ENCODE measurements at places on chromosomes 11 and 22. TPM values are rescaled to one million over a fixed set of nuclear protein-coding genes. Genes with fewer than 3 reads are reported as not detected.
A peak's percentile ranks its signal among the peaks of the same experiment; 100 is the strongest.

- H3K36me3 ChIP-seq = no peaks in the 10 kb centered on the region
- H3K4me3 ChIP-seq = no peak overlapping the region
- H3K27me3 ChIP-seq = no peaks in the 10 kb centered on the region
Measured at GRCh38 chr11:90220391-90220790, 2.5 kb downstream of the CHORDC1 start.

- no peak for DNase-seq
- H3K27ac ChIP-seq = no peak overlapping the region
- no peaks in the 10 kb centered on the region for H3K27me3 ChIP-seq
- no peaks in the 10 kb centered on the region for H3K4me1 ChIP-seq
- H3K4me3 ChIP-seq = no peak overlapping the region
- H3K36me3 ChIP-seq = no peaks in the 10 kb centered on the region
Measured at GRCh38 chr22:47067321-47067890, 305.0 kb downstream of the TBC1D22A start.

DNA sequence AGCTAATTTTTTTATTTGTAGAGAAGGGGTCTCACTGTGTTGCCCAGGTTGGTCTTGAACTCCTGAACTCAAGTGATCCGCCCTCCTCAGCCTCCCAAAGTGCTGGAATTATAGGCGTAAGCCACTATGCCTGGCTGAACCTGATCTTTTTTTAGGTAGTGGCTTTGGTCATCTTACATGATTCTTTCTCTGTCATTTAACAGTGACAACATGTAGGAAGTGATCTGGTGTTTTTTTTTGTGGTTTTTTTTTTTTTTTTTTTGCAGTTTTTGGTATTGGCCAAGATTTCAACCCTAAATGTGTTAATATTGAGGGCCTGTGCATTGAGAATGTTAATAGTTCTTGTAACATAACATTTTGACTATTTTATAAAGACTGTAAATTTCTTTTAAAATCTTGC, 8.0 kb upstream of the FERMT3 start:
- no peak overlapping the region for H3K27ac ChIP-seq
- no peak overlapping the region for H3K4me3 ChIP-seq
- H3K36me3 ChIP-seq = peaks cover 70% of the 10 kb centered on the region
- no peak for DNase-seq

GRCh38 chr11:121250843-121251242, 41.7 kb upstream of the SC5D start:
- no peak for DNase-seq
- H3K4me3 ChIP-seq = no peak overlapping the region
- no peaks in the 10 kb centered on the region for H3K27me3 ChIP-seq
- H3K4me1 ChIP-seq = no peaks in the 10 kb centered on the region
- H3K36me3 ChIP-seq = no peaks in the 10 kb centered on the region

GRCh38 chr11:14567064-14567651, 47.0 kb upstream of the PSMA1 start:
- peaks cover 6% of the 10 kb centered on the region for H3K4me1 ChIP-seq
- DNase-seq = no peak
- H3K4me3 ChIP-seq = no peak overlapping the region
- no peak overlapping the region for H3K27ac ChIP-seq

DNA sequence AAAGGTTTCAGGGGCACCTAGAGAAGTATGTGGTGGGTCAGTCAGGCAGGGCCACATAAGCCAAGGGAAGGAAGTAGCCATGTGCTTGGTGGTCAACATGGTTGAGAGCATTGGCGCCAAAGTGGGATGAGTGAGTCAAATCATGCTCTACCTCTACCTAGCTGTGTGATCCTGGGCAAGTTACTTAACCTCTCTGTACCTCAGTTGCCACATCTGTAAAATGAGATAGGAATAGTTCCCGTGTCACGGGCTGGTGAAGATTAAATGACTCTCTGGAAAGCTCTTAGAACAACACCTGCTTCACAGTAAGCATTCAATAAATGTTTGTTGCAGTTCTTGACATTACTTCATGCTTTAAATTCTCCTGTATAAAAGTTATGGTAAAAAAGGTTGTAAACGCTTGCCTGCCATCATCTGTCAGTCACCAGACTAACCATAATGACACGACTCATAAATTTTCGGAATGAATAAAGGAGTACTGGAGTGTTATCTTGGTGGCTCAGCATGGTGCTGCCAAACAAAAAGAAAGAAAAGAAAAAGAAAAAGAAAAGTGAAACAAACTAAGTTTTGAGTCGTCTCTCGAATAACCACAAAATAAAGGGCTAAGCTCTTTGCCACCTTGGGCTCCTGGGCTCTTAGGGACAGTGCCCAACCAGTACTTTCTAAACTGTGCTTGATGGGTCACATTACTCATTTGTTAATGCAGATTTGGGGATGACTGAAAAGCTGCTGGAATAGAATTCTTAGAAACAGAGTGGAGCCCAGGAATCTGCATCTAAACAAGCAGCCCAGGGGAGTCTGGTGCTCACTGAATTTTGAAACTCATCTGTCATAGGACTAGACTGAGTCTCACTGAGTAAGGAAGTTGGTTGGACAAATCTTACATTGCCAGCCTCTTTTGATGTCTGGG, 107.6 kb downstream of the LDLRAD3 start:
- H3K4me3 ChIP-seq = no peak overlapping the region
- no peak overlapping the region for H3K27ac ChIP-seq
- H3K27me3 ChIP-seq = no peaks in the 10 kb centered on the region
- no peaks in the 10 kb centered on the region for H3K36me3 ChIP-seq
- H3K4me1 ChIP-seq = peaks cover 15% of the 10 kb centered on the region
- DNase-seq = no peak

DNA sequence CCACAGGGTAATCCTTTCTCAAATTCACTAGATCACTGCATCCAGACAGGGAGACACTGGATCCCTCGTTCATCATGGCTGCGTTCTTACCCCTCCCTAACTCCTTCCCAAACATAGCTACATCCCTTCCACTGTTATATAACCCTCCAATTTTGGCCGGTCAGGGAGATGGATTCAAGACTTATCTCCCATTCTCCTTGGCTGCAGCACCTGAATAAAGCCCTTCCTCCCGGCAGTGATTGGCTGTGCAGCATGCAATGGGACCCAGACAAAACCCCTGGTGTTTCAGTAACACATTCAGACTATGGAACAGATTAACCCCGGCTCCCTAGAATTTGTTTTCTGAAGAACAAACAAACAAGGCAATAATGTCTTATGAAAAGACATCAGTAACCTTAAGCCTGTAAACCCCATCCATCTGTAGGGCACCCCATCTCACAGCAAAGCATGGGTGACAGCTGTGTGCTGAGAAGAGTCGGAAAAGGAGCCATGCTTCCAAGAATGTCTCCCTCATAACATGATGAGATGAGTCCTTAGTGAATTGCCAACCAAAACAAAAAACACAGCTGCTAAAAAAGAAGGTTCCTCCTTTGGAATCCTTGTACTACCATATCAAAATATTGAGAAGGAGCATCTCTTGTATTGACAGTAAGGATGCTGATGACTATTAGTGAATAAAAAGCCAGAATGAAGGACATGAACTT, 5.0 kb downstream of the MIF start:
- DNase-seq = no peak
- H3K27me3 ChIP-seq = no peaks in the 10 kb centered on the region
- H3K4me3 ChIP-seq = no peak overlapping the region
- H3K27ac ChIP-seq = no peak overlapping the region

DNA sequence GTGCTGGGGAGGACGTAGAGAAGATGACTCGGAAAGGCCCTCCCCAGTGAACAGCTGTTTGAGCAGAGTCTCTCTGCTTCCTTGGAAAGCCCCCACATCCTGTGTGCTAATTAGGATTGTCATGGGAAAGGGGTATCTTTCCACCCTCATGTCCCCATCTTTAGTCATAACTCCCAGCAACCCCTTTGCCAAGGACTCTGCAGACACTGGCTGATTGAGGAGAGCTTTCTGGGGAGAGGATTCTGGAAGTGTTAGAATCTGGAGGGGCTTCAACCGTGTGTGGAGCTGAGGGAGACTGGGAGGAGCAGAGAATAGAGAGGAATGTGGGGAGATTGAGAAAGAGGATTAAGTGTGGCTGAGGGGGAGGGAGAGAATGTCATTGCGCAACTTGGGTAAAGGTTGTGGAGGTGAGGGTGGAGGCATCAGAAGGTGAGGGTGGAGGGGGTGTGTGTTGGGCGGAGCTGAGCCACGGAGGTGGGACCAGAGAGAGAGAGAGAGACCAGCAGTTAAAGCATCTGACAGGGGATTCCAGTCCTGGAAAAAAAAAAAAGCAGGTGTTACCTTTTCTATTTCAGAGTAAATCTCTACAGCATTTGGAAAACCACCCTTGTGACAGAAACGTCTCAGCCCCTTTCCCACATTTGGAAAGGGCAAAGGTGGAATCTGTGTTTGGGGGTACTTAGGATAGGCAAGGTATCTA, 2.2 kb downstream of the DTX4 start:
- H3K27ac ChIP-seq = peak overlapping the region; percentile 62
- H3K27me3 ChIP-seq = no peaks in the 10 kb centered on the region

- DNase-seq = no peak
- no peaks in the 10 kb centered on the region for H3K36me3 ChIP-seq
- no peaks in the 10 kb centered on the region for H3K4me1 ChIP-seq
- no peaks in the 10 kb centered on the region for H3K27me3 ChIP-seq
- H3K27ac ChIP-seq = no peak overlapping the region
- H3K4me3 ChIP-seq = no peak overlapping the region
Measured at GRCh38 chr11:132439711-132440255, 1069.4 kb downstream of the NTM start.

The ADM gene
- 57.3 TPM for total RNA-seq

The APLP2 gene
- total RNA-seq = 258 TPM
